ENCODE measurements at places on chromosomes 1 and 21.

GRCh38 chr1:106980121-106980520 is 76.4 kb upstream of the PRMT6 start:
- no peak for DNase-seq

GRCh38 chr1:169925505-169926482 is 32.1 kb upstream of the SCYL3 start:
- DNase-seq: no peak

GRCh38 chr1:98979463-98979862 is 25.2 kb downstream of the PLPPR5 start:
- DNase-seq: no peak

DNA sequence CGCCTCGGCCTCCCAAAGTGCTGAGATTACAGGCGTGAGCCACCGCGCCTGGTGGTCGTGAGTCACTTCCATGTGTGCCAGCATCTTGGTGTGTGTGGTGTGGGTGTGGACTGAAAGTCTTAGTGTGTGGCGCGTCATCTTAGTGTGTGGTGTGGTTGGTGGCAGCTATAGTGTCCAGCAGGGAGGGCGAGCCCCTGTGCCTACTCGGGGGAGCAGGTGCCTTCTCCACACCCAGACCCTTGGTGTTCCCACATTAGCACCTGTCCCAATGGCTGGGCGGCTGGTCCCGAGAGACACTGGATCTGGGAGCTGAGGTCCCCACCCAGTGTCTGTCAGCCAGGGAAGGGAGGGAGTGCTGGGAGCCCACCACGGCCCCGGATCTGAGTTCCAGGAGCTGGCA is 2.8 kb downstream of the SCNN1D start:
- DNase-seq: no peak

- DNase-seq: no peak
Observed at GRCh38 chr1:164836614-164837018, 277.6 kb downstream of the PBX1 start.

GRCh38 chr1:209403921-209404320 is 179.6 kb upstream of the CAMK1G start:
- DNase-seq: no peak

DNA sequence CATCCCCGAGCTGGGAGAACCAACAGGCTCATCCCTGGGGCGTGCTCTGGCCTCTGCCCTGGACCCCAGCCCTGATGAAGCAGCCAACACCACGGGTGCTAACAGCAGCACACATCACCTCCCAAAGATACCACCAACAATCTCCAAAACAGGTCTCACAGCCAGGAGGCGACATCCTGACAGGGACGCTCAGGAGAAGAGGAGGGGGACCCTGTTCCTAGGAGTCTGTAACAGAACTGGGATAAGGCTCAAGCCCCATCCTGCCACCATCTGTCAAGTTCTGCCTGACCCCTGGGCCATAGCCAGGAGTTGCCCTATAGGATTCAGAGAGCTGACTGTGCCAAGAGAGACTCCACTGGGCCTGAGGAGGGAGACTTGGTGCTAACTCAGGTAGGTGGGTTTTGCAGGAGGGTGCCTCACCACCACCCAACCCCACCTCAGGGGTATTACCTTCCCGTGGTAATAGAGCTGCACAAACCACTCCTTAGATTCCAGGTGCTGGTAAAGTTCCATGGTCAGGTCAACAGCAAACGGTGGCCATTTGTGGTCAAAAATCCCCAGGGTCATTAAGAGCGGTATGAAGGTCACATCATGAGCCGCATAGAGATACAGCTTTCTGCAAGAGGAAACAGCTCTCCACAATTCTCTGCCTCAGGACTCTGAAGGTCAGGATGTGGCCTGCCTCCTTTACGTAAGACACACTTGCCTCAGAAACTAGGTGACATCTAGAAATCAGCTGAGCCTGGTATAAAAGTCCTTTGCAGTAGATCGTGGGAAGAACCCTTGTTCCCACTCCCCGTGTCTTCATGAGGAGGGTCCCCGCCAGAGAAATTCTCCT is 22.3 kb downstream of the ACP6 start:
- DNase-seq: no peak

DNA sequence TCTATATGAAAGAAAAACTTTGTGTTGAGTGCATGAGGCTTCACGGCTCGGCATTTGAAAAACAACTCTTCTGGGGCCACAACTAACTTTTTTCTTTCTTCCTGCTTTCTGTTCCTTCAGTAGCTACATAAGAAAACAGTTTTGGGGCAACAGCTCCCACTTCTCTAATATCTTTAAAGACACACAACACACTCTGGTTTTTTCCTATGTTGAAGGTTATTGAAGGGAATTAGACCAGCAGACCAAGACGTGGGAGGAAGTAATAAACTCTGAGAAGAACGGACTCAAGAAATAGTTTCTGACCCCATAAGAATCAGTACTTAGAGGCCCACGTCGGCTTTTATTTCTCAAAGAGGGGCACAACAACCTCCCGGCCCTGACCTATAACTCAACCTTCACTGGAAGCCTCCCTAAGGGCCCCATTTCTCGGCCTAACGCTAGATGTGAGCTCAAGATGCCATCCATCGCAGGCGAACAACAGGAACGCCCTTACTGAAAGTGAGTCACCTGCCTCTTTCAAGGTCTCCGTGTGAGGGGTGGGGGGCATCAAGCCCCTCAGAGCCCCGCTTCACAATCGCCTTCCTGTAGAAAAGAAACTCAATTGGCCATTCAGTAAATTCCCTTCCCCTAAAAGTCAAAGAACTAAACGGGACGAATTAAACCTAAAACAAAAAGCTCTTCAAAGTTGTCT is 844 bp downstream of the ZMYM6 start:
- DNase-seq: peak; percentile 20

GRCh38 chr1:22341791-22342605 is 109.7 kb upstream of the ZBTB40 start:
- DNase-seq: peak; percentile 68

- no peak for DNase-seq
Observed at GRCh38 chr1:59007820-59008598, 224.2 kb upstream of the JUN start.

GRCh38 chr1:208924928-208925327 is 658.6 kb upstream of the CAMK1G start:
- no peak for DNase-seq

GRCh38 chr1:9269721-9270120 is 23.0 kb upstream of the SPSB1 start:
- DNase-seq: no peak

DNA sequence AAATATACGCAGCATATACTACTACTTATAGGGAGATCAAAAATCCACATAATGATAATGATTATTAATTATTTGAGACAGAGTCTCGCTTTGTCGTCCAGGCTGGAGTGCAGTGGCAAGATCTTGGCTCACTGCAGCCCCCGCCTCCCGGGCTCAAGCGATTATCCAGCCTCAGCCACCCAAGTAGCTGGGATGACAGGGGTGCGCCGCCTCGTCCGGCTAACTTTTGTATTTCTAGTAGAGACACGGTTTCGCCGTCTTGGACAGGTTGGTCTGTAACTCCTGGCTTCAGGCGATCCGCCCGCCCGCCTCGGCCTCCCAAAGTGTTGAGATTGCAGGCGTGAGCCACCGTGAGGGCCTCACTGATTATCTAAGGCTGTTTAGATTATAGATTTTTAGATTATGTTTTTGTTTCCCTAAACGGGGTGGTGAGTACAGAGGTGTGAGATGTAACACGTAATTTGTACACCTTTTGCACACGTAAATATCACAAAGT is 548 bp upstream of the SLC25A33 start:
- DNase-seq: no peak

- no peak for DNase-seq
Observed at GRCh38 chr1:226511296-226511695, 37.3 kb upstream of the STUM start.

DNA sequence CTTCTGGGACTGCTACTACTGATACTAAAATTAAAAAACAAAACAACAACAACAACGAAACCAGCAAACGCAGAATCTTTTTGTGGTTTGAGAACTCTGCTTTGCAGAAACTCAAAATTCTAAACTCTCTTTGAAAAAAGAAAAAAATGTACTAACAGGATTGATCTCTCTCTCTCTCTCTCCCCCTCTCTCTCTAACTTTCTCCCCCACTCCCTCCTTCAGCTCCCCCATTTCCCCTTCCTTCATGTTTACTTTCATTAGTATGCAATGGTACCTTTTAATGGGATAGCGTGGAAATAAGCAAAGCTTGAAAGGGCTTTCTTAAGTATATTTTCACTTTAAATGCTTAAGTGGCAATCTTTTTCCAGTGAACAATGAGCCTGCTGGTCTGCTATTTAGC is 562.6 kb upstream of the ADGRL2 start:
- DNase-seq: no peak

- no peak for DNase-seq
Observed at GRCh38 chr1:69191335-69191734, 376.4 kb upstream of the LRRC7 start.

DNA sequence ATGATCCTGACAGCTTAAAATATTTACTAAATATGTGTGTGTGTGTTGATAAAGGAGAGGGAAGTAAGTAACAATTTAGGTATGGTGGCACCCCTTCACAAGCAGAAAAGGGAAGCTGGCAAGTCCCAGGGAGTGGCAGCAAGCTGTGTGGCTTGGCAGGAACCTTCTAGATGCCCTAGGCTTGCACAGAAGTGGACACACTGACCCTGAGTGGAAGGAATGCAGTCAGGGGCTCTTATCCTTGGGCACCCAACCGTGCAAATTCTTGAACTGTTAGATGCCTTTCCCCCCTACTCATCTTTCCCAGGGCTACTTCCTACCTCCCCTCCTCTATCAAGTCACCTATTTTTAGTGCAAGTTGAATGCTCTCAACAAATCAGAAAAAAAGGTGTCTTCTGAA is 18.9 kb downstream of the ACP6 start:
- DNase-seq: no peak

GRCh38 chr1:19484798-19485361 is 459 bp downstream of the CAPZB start:
- peak; percentile 33 for DNase-seq

DNA sequence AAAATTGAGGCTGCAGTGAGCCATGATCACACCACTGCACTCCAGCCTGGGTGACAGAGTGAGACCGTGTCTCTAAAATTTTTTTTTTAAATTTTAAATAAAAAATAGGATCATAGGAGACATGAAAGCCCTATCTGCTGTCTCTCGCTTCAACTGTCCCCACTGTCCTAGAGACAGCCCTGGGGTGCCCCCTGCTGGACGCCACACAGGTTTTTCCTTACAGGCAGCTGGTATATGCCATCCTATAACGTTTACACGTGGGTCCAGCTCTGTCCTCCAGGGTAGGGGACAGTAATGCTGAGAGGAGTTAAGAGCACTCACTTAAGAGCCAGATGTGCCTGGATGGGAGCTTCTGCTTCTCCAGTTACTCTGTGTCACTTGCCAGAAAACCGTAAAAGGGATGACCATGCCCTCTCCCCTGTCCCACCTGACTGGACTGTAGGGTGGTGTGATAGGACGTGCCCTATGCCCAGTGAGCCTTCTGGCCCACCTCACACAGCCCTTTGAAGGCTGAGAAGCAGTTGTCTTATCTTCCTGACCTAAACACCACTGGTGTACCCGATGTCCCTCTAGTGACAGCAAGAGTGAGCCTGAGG is 8.5 kb downstream of the FBXO2 start:
- peak; percentile 73 for DNase-seq

DNA sequence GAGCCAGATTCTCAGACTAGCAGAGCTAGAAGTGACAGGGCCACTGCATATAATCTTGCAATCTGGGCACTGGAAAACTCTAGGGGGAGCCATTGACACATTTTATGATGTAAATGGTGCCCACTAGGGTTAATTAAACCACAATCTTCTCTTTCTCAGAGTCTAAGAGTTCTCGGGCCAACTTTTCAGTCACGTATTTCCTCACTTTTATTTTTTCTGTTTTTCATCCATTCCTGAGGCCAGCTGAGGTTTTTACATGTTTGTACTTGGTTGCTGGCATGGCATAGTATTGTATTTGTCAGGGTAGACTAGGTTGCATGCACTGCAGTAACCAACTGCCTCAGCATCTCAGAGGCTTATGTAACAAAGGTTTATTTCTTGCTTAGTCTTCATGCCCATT is 138.2 kb downstream of the ZNF326 start:
- DNase-seq: peak; percentile 24

DNA sequence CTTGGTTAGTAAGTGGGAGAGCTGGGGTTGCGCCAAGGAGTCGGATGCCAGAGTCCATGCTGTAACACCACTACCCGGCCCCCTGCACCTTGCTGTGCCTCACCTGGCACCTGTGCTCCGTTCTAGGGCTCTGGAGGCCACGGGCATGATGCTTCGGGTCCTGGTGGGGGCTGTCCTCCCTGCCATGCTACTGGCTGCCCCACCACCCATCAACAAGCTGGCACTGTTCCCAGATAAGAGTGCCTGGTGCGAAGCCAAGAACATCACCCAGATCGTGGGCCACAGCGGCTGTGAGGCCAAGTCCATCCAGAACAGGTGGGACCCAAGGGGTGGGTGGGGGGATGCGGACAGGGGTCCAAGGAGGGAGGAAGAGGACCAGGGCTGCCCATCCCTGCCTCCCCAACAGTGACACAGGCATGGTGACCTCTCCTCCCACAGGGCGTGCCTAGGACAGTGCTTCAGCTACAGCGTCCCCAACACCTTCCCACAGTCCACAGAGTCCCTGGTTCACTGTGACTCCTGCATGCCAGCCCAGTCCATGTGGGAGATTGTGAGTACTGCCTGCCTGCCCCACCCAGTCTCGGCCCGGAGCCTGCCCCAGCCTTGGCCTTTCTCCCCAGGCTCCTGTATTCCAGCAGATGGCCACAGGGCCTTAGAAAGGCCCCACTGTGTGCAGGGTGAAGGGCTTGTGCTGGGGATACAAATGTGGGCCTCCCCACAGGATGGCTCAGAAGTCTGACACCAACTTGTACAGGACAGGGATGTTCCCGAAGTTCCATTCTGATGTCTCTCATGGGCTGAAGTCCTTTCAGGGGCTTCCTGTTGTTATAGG is 9.6 kb upstream of the HTR6 start:
- no peak for DNase-seq

DNA sequence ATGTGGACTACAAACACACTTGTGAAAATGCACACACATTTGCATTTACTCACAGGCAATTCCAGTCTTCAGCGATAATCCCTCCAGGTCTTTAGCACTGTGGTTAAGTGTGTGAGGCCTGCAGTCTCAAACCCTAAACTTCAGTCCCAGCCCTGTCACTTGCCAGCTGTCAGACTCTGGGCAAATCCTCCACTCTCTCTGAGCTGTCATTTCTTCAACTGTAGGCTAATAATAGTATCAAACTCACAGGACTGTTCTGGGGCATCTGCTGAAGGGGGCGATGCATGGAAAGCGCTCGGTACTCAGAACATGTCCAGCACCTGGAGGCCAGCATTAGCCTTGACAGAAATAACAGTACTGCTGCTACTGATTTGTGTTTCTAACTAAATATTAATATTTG is 48.2 kb downstream of the NEK2 start:
- no peak for DNase-seq
